ENCODE measurements at places on chromosomes 4 and X.
A peak's percentile ranks its signal among the peaks of the same experiment; 100 is the strongest.

GRCh38 chrX:36431819-36432218 is 512.3 kb downstream of the CFAP47 start:
- DNase-seq = peak; percentile 20

GRCh38 chr4:17773135-17773698 is 8.2 kb downstream of the FAM184B start:
- DNase-seq = no peak

DNA sequence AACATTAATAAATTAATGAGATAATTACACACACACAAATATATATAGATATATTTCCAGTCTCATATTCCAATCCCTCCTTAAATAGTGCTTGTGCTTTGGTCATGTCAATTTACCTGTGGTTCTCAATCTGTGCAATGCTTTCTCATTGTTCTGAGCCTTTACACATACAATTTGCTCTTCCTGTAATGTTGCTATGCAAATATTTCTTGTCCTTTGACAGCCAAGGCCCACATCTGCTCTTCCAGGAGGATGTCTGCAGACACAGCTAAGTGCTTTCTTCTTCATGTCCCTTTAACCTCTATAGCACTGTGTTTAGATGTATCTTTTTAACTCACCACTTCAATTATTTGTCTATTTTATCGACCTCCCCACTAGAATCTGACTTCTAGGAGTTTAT is 67.3 kb upstream of the RAPGEF2 start:
- DNase-seq = no peak

DNA sequence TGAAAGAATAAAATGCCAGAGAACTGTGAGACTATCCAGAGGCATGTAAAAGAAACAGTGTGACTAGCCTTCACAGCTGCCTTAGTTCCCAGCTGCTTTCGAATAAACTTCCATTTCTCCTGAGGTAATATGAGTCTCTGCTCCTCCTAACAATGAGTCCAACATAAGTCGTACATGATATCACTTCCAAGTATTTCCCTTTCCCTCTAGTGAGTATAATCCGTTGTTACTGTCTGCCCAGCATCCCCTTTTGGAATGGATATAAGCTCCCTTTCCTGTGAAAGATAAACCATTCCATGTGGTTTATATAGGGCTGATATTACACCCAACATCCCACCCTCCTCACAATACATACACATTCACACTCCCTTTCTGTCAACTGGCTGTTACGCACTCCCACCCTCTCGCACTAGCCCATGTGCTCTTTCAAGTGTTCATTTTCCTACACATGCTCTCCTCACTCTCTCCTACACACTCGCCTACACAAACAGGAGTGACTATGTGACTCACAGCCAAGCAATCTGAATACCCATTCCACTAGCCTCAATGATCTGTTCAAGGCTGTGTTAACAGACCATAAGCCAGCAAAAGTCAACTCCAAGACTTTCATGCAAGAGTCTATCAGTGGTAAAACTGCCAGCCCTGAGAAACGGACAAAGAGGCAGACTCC is 5.0 kb downstream of the NAF1 start:
- DNase-seq = peak; percentile 60

GRCh38 chrX:154799556-154800348 is 5.5 kb downstream of the MPP1 start:
- peak; percentile 28 for DNase-seq

- no peak for DNase-seq
Measured at GRCh38 chr4:75158451-75158850, 225.5 kb downstream of the PARM1 start.

GRCh38 chr4:68718447-68719074 is 48.1 kb upstream of the UGT2B15 start:
- no peak for DNase-seq
